AG04449 (cell line): ENCODE measurements at places on chromosomes 4 and X.

DNA sequence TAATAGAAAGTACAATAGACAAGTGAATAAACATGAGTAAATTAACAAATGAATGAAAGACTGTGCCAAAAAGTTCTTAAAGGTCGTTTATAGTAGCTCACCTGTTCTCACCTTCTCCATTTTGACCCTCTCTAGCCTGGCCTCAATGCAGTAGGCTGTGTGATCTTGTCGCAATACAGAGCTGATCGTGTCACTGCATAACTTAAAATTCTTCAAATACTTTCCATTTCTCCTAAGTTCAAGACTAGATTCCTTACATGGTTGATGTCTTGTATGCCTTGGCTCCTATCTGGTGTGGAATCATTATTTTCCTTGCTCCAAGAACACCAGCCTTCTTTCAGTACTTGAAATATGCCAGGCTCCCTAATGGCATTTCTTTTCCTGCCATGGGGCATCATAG, 9.5 kb upstream of the GABRA2 start:
- no peak for DNase-seq

DNA sequence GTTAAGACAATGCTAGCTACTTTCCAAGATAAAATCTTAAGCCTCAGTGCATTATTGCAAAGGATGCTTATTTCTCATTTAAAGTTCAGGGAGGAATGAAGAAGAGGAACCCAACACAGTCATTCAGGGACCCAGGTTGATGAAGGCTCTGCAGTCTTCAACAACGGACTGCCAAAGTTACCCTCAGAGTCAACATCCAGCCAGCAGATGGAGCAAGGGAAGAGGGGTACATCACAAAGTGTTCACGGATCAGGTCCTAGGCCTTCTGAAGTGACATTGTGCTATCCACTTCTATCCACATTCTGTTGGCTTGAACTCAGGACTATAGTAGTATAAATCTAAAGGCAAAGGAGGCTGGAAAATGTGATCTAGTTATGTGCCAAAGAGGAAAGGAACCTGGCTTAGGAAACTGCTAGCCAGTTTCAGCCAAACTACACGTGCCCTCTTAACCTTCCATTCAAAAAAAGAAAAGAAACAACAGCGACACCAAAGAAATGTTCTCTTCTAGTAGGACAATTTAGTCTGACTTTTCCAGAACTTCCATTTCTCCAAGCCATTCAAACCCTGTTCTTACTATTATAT, 28.8 kb downstream of the NKX6-1 start:
- no peak for DNase-seq

- DNase-seq = no peak
These were observed 57.5 kb downstream of the OPHN1 start for GRCh38 chrX:68375803-68376202.

- DNase-seq = no peak
These were observed 149.5 kb downstream of the EDA2R start for GRCh38 chrX:66489339-66489738.

- DNase-seq = no peak
These were observed 76.5 kb upstream of the BCOR start for GRCh38 chrX:40174001-40174853.

- DNase-seq = no peak
These were observed 5.6 kb downstream of the CYSLTR1 start for GRCh38 chrX:78321809-78322208.

- no peak for DNase-seq
These were observed 85.0 kb upstream of the TENT5D start for GRCh38 chrX:80335062-80335830.

GRCh38 chrX:119145241-119145653, 17.6 kb upstream of the KIAA1210 start:
- no peak for DNase-seq

DNA sequence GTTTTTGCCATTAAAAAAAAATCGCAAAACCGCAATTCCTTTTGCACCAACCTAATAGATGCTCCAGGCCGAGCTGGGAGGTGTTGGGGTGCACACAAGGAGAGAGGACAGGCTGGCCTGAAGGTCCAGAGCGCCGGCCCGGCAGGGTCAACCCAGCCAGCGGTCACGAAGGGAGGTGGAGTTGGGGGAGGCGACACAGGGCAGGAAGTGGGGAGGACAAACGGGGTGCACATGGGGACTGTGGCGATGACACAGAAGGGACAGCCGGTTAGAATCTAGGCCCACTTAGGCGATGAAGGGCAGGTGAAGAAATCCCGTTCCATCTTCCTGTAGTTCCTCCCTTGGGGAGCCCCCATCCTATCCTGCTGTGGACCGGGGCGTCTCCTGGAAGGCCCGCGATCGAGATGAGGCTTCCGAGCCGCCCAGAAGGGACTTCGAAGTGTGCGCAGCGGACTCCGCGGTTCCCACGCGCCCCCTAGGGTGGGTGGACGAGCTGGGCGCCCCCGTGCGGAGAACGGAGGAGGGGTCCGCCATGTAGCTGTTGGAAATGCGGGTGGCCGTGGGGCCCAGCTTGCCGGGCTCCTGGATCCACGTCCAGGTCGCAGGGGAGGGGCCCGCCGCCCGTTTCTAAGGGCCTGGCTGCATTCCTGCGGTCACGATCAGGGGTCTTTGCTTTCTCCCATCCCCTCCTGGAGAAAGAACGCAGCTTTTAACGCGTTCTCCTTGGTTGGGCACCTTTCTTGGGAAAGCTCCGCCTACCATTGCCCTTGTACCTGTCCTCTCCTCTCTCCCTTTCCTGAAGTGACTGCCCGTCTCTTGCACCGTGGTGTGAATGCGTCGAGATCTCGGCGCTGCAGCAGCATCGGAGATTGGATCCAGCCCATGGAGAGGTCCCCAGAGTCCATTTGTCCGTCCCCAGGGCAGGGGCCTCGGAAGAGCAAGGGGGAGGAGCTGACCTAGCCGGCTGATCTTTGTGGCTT, 17.0 kb upstream of the HPF1 start:
- DNase-seq = no peak

GRCh38 chr4:124828382-124828781, 115.8 kb upstream of the ANKRD50 start:
- DNase-seq = no peak

GRCh38 chr4:84956014-84956413, 10.5 kb downstream of the WDFY3 start:
- no peak for DNase-seq
